Hematopoietic multipotent progenitor cell (in vitro differentiated cells): ENCODE measurements at places on chromosomes 5 and 9.

DNA sequence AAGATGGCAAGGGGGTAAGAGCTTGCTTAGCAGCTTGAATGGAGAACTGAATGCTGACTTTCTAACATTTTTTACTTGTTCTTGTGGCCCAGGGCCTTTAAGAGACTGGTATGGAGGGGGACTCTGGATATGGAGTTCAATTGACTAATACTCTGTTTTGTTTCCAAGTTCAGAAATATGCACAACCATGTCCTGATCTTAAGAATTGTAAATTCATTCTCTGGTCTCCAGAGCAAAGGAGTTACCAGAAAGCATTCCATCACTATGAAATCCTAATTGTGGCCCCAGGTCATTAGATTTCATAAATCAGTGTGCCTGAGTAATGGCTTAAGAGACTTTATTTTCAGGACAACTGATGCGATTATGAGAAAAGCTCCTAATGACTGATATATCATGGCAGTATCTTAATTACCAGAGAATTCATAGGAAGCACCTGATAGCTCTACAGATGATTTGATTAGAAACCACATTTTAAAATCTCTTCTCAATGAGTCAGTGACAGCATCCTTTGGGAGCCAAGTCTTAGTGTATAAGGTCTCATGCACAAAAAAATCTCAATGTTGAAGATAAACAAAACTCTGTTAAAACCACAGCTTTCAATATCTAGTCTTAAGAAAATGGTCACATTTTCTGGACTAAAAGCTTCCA lies 613.6 kb upstream of the KLF4 start:
- no peak for DNase-seq

- no peak for DNase-seq
These were observed 3.4 kb downstream of the IL13 start for GRCh38 chr5:132661231-132662003.

GRCh38 chr9:104319685-104320084 lies 184.4 kb upstream of the OR13F1 start:
- DNase-seq: no peak

- no peak for DNase-seq
These were observed 115.8 kb upstream of the LIFR start for GRCh38 chr5:38672059-38672788.

DNA sequence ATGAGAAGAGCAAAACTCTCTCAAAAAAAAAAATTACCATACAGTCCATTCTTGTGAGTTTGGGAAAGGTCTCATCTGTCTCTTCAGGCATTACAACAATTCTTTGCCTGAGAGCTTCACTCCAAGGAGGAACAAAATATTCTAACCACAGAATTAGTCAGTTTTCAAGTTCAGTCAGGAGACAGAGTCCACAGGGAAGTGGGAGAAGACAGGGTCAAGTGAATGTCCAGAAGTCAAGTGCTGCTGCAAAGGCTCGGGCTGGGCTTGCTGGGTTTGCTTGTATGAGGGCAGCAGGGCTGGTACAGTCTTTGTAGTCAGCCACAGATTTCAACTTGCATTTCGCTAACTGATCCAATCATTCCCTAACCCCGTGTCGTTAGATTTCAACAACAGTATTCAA lies 17.6 kb upstream of the HEXB start:
- no peak for DNase-seq

DNA sequence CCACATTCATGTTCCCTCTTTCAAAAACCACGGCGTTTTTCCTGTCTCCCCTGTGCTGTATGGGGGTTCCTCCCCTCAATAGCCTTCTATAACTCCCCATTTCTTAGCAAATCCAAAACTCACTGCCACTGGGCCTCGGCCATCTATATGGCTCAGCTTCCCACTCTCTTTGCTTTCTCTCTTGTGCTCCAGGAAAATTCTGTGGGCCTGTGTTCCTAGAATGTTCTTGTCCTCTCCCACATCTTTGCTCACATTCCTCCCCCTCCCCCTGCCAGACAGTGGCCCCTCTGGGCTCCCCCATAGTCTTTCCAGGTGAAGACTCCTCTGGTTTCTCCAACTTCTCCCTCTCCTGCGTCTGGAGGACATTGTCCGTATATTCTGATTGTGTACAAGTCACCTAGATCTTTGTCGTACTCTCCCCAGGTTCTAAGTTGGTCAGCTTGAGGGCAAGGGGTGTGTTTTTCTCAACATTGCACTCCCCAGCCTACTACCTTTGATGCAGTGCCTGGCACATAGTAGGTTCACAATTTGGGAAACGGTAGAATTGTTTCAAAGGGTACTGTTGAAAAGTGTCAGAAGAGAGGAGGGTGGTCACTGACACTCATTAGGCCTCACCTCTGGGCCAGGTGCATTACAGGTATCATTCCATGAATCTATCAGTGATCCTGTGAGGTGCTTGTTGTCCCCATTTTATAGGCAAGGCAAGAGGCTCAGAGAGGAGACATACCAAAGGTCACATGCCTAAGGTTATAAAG lies 3.7 kb upstream of the DUSP1 start:
- DNase-seq: no peak

DNA sequence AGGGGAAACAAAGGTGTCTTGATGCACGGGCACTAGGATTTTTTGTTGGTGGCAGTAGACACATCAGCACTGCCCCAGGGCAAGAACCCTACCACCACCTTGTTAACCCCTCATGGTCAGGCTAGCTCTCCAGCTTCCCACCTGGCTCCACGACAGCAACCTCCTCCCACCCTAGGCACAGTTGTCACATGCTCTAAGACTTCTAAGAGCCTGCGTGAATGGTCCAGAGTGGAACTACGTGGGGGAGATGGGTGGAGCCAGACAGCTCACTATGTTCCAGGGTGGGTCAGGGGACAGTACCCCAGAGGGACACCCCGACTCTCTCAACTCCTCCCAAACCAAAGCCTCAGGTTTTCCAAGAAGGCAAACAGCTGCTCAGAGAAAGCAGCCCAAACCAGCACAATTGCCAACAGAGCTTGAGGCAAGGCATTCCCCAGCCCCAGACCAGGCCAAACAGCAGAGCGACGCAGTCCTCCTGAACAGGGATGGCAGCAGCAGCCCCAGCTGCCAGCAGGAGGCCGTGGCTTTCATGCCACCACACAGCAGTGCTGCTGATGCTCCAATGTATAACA lies 78.0 kb downstream of the NRG2 start:
- DNase-seq: no peak

GRCh38 chr5:124713595-124713994 lies 32.8 kb downstream of the ZNF608 start:
- no peak for DNase-seq

DNA sequence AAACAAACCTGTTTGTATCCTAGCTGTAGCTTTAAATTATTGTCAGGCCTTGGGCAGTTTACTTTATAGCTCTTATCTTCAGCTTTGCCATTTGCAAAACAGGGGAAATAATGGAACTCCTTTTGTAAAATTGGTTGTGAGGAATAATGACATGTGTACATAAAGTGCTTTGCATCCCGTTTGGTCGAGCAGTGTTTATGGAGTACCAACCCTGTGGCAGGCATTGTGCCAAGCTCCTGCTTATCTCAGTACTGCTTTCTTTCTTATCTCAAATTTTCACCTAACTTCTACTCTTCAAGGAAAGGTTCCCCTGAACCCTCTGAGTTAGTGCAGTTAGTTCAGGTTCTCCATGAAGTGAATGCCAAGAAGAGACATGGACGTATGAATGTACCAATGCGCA lies 9.4 kb upstream of the TENT2 start:
- no peak for DNase-seq
